ENCODE measurements at places on chromosomes 13 and 19. TPM values are rescaled to one million over a fixed set of nuclear protein-coding genes. Genes with fewer than 3 reads are reported as not detected.
A peak's percentile ranks its signal among the peaks of the same experiment; 100 is the strongest.

GRCh38 chr19:3766520-3766919, 4.0 kb downstream of the MRPL54 start:
- H3K27ac ChIP-seq: peak overlapping the region; percentile 77
- H3K36me3 ChIP-seq: peaks cover 10% of the 10 kb centered on the region
- H3K4me1 ChIP-seq: peaks cover 20% of the 10 kb centered on the region
- DNase-seq: no peak

- DNase-seq: peak; percentile 48
- H3K27me3 ChIP-seq: peaks cover 8% of the 10 kb centered on the region
- H3K27ac ChIP-seq: no peak overlapping the region
Observed at GRCh38 chr19:11382898-11383705, 1.0 kb downstream of the EPOR start.

The KLHL1 gene
- not detected for total RNA-seq

GRCh38 chr19:42657556-42657955, 62.8 kb upstream of the CEACAM8 start:
- no peak overlapping the region for H3K4me3 ChIP-seq
- H3K27me3 ChIP-seq: peaks cover 5% of the 10 kb centered on the region
- H3K4me1 ChIP-seq: no peaks in the 10 kb centered on the region
- no peaks in the 10 kb centered on the region for H3K36me3 ChIP-seq
- H3K27ac ChIP-seq: no peak overlapping the region

The S1PR5 gene
- total RNA-seq: not detected

DNA sequence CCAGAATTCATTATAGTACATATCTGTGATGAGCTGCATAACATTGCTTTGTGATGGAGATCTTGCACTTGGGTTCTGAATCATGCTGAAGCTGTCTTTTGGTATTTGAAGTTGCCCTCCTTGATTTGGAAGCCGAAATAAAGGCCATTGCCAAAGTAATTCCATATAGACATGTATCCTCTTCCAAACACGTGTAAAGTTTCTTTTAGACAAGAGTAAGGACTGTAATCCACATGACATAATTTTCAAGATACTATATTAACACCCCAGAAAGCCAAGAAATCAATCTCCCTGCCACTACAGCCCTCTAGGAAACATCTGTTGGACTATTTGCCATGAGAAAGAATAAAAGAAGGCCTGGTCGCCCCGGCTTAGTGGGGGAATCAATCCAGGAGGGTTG, 754.2 kb downstream of the FGF9 start:
- no peaks in the 10 kb centered on the region for H3K4me1 ChIP-seq
- no peak overlapping the region for H3K4me3 ChIP-seq
- no peak for DNase-seq
- H3K36me3 ChIP-seq: no peaks in the 10 kb centered on the region

The ARHGAP33 gene
- 61.6 TPM for total RNA-seq

The PRR20B gene
- not detected for total RNA-seq

DNA sequence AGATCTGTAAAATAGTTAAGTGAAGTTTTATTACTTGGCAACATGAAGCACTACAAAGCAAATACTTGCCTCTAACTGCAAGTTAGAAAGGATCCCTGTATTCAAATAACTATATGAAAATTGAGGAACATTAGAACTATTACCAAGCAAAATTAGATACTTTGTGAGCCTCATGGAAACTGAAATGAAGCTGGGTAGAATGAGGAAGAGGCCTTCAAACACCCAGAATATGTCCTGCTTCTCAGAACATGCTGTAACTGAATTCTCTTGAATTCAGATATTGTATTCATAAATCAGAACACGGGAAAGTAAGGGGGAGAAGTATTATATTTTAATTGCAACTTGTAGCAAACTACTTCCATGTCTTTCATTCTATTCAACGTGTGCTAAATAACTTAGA, 947.9 kb downstream of the PCDH17 start:
- no peak for DNase-seq
- H3K27ac ChIP-seq: no peak overlapping the region
- no peaks in the 10 kb centered on the region for H3K36me3 ChIP-seq
- no peaks in the 10 kb centered on the region for H3K4me1 ChIP-seq
- no peak overlapping the region for H3K4me3 ChIP-seq
- H3K27me3 ChIP-seq: no peaks in the 10 kb centered on the region

GRCh38 chr13:44768775-44769581, 192.8 kb upstream of the TSC22D1 start:
- H3K4me1 ChIP-seq: peaks cover 27% of the 10 kb centered on the region
- DNase-seq: peak; percentile 65
- peak overlapping the region; percentile 85 for H3K27ac ChIP-seq
- H3K4me3 ChIP-seq: peak overlapping the region; percentile 19
- no peaks in the 10 kb centered on the region for H3K36me3 ChIP-seq

DNA sequence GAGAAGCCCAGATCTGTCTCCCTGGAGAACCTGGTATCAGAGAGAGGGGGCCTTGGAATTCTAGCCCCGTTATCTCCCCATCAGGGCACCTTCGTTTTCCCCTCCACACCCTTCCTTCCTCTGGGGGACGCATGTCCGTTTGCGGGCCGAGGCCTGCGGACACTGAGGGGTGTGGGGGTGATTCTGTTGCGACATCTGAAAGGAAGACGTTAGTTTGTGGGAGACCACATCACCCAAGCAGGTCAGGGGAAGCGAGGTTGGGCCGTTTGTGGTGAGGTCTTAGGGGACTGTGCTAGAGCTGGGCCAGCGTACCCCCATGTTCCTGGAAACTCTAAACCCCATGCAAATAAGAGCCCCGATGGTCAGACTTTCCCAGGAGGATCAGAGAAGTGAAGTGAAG, 3.7 kb upstream of the HSH2D start:
- no peak overlapping the region for H3K27ac ChIP-seq
- H3K27me3 ChIP-seq: no peaks in the 10 kb centered on the region
- no peak overlapping the region for H3K4me3 ChIP-seq
- DNase-seq: no peak

The ADGRE1 gene
- total RNA-seq: 9.1 TPM

DNA sequence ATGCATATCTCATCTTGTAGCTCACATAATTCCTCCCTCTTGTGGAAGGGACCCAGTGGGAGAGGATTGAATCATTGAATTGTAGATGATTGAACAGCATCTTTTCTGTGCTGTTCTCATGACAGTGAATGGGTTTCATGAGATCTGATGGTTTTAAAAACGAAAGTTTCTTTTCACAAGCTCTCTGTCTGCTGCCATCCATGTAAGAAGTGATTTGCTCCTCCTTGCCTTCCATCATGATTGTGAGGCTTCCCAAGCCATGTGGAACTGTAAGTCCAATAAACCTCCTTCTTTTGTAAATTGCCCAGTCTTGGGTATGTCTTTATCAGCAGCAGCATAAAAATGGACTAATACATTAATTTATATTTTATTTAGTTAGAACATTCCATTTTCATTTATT, 19.6 kb upstream of the ZNF675 start:
- peaks cover 2% of the 10 kb centered on the region for H3K27me3 ChIP-seq
- H3K27ac ChIP-seq: no peak overlapping the region
- H3K4me1 ChIP-seq: no peaks in the 10 kb centered on the region
- H3K4me3 ChIP-seq: no peak overlapping the region

DNA sequence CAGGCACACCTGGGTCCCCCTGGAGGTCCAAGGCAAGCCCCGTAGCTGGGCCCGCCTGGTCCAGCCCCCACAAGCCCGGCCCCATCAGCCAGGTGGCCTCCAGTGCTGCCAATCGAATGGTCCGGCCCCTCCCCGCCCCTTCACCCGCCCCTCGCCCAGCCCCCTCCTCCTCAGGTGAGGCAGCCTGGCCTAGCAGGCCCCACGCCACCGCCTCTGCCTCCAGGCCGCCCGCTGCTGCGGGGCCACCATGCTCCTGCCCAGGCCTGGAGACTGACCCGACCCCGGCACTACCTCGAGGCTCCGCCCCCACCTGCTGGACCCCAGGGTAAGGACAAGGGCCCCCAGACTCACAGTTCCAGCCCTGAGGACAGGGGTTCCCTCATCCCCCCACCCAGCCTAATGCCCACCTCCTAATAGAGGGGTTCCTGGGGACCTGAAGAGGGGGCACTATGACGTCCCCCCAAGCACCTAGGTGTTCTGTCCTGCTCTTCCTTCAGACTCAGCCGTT, at the start of gene HPN:
TSS of gene HPN (plus strand) at position 174 of the 508 bp plus-strand sequence. CDS start 786 bp downstream, outside the sequence.
- peaks cover 11% of the 10 kb centered on the region for H3K27me3 ChIP-seq
- no peak within 1 kb of the TSS for H3K27ac ChIP-seq
- H3K4me1 ChIP-seq: peaks cover 42% of the 10 kb centered on the region
- no peaks in the 10 kb centered on the region for H3K36me3 ChIP-seq
- no peak for DNase-seq
- peak within 1 kb of the TSS; percentile 55 for H3K4me3 ChIP-seq

The MYBPC2 gene
- total RNA-seq: 0.64 TPM

The PDE4C gene
- total RNA-seq: 0.10 TPM

The ZNF557 gene
- total RNA-seq: 5.6 TPM

DNA sequence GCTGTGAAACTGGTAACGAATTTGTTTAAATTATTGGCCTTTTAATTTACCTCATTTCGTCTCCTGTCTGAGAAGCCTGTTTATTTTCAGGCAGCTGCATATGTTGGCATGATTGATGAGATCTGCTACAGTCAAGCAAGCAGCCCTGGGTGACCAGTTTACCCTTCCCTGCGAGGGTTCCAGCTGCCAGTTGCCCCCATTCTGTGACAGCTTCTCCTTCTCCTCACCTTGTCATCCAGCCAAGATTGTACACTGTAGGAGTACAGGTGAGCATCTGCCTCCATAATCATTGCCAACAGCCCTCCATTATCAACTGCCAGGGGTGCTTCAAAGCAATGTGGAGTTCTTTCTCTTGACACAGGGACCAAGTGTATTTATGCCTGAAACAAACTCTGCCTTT, 1979.9 kb upstream of the PRR20A start:
- no peak overlapping the region for H3K4me3 ChIP-seq
- DNase-seq: no peak
- H3K36me3 ChIP-seq: no peaks in the 10 kb centered on the region
- H3K27me3 ChIP-seq: no peaks in the 10 kb centered on the region
- no peak overlapping the region for H3K27ac ChIP-seq

DNA sequence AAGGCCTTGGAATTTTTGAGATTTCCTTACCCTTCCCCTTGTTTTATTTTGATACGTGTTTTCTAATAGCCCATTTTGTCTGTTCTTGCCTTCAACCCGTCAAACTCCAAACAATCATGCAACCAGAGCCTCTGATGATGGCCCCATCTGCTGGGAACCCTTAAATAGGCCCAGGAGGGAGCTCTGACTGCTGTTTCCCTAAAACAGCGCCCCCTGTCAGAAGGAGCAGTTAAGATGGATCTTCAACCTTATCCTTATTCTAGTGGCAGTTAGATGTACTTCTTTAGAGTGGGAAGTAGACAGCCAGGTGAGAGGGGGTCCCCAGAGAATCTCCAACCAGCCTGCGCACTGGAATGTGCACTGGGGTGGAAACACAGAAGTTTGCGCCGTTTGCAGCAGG, 1031.0 kb upstream of the PCDH9 start:
- H3K36me3 ChIP-seq: no peaks in the 10 kb centered on the region
- no peak overlapping the region for H3K4me3 ChIP-seq
- DNase-seq: no peak
- no peaks in the 10 kb centered on the region for H3K4me1 ChIP-seq
- no peaks in the 10 kb centered on the region for H3K27me3 ChIP-seq

- no peaks in the 10 kb centered on the region for H3K4me1 ChIP-seq
- H3K36me3 ChIP-seq: no peaks in the 10 kb centered on the region
- no peak overlapping the region for H3K4me3 ChIP-seq
- DNase-seq: no peak
- no peak overlapping the region for H3K27ac ChIP-seq
Observed at GRCh38 chr13:109384491-109385241, 401.7 kb downstream of the IRS2 start.

DNA sequence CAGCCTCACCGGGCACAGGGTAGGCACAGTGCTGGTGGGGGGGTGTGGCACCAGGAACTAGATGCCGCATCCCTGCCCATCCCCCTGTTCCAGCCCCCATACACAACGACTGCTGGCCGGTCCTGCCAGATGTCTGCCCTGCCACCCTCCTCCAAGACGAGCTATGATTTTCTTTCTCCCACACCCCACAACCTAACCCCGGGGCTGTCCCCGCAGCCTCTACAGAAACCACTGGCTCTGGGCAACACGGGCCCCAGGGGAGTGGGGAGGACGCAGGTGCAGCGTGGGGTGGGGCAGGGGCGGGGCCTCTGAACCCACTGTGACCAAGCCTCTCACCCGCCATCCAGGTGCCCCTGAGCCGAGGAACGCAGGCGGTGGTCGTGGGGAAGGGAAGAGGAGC, 15.5 kb downstream of the PGLS start:
- no peak overlapping the region for H3K27ac ChIP-seq
- H3K4me1 ChIP-seq: peaks cover 15% of the 10 kb centered on the region
- no peaks in the 10 kb centered on the region for H3K36me3 ChIP-seq

GRCh38 chr13:23384111-23384510, 49.4 kb downstream of the SACS start:
- H3K36me3 ChIP-seq: no peaks in the 10 kb centered on the region
- peak; percentile 54 for DNase-seq
- H3K27me3 ChIP-seq: peaks cover 3% of the 10 kb centered on the region

DNA sequence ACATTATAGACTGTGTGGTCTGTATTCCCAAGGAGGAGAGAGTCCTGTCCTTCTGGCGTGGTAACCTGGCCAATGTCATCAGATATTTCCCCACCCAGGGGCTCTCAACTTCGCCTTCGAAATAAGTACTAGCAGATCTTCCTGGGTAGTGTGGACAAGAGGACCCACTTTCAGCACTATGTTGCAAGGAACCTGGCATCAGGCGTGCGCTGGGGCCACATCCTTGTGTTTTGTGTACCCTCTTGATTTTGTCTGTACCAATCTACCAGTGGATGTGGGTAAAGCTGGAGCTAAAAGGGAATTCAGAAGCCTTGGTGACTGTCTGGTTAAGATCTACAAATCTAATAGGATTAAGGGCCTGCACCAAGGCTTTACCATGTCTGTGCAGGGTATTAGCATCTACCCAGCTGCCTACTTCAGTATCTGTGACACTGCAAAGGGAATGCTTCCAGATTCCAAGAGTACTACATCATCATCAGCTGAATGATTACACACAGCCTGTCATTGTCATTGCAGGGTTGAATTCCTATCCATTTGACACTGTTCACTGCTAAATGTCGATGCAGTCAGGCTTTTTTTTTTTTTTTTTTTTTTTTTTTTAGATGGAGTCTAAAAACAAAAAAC, 148.0 kb downstream of the PRR20E start:
- no peak overlapping the region for H3K4me3 ChIP-seq
- H3K27ac ChIP-seq: no peak overlapping the region
- no peaks in the 10 kb centered on the region for H3K27me3 ChIP-seq
- DNase-seq: no peak
- no peaks in the 10 kb centered on the region for H3K36me3 ChIP-seq

GRCh38 chr13:21826214-21827015, 155.5 kb downstream of the FGF9 start:
- peaks cover 2% of the 10 kb centered on the region for H3K27me3 ChIP-seq
- DNase-seq: no peak
- H3K4me1 ChIP-seq: no peaks in the 10 kb centered on the region
- H3K4me3 ChIP-seq: no peak overlapping the region

All from activated naive CD4-positive, alpha-beta T cell treated with anti-CD3 and anti-CD28 coated beads for 36 hours (primary cell).